ENCODE measurements at places on chromosomes 2 and 18.
A peak's percentile ranks its signal among the peaks of the same experiment; 100 is the strongest.

DNA sequence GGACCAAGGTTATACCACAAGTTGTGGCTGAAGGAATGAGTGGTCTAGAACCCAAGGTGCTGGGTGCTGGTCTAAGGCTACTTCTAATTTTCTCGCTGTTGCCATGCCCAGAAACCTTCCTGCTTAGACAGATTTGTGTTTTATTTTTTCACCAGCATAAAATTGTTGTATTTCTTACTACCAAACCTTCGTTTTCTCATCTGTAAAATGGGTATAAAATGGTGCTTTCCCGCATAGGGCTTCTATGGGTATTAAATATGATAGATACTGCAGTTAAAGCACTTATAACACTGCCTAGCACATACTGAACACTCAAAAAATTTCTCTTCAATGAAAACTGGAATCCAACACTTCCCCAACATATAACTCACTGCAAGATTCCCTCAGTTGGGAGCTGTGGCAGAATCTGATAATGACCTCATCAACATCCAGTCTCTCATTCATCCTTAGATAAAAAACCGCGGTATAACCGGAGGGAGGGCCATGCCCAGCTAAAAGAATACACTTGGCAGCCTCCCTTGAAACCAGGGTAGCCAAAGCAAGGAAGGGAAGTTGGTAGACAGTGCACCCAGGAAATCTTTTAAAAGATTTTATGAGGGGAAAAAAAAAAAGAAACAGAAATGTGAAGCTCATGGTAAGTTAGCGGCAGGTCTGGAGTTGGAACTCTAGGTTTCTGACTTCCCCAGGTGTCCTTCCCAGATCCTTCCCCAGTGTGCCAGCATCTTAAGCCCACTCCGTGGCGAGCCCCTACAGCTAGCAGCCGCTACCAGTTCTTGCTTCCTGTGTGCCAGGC lies 1.2 kb downstream of the NEMP2 start:
- no peak for DNase-seq

DNA sequence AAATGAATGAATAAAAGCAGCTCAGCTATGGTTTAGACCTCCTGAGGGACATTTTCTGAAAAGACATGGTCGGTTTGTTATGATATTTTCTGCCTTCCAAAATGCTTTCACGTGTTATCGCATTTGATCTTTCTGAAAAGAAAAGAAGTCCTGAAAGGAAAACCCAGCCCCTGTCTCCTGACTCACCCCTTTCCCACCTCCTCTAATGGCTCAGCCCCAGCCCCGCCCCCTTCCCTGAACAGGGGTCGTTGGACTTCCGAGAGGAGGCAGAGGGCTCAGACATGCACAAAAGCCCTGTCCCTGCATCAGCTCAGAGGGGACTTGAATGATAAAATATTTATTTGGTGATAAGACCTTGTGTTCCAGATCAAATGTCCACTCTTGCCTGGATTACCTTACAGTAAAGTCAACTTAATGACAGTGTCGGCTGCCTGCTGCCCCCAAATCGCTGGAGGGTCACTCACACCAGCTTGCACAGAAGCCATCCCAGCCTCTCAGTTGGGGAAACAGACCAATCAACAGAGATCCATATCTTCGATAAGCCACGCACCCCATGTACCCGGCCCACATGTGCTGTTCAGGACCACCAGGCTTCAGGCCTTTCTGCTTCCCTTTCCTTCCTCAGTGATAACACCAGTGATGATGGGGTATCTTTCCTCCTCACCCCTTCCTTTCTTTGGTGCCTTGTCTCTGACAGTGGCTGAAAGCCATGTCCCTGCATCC lies 69.6 kb downstream of the CLHC1 start:
- DNase-seq, result no peak

DNA sequence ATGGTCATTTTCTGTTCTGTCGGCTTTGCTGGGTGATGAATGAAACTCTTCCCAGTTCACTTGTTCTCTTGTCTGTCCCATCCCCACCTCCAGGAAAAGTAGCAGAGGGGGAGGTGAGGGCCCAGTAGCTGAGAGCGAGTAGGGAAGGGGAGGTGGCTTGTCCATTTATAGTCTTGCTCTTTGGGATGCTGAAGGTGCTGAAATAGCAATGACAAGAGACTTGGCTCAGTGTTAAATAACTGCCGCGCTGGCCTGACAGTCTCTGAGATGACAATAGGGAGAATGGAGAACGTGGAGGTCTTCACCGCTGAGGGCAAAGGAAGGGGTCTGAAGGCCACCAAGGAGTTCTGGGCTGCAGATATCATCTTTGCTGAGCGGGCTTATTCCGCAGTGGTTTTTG lies at the start of gene SMYD1:
TSS of gene SMYD1 (plus strand) at position 228 of the 400 bp plus-strand sequence. CDS start at position 268, 40 bp downstream.
- DNase-seq, result no peak

- DNase-seq, result no peak
Observed at GRCh38 chr2:226031647-226032501, 632.4 kb downstream of the NYAP2 start.

GRCh38 chr2:135150725-135151124 lies 98.6 kb downstream of the RAB3GAP1 start:
- no peak for DNase-seq

DNA sequence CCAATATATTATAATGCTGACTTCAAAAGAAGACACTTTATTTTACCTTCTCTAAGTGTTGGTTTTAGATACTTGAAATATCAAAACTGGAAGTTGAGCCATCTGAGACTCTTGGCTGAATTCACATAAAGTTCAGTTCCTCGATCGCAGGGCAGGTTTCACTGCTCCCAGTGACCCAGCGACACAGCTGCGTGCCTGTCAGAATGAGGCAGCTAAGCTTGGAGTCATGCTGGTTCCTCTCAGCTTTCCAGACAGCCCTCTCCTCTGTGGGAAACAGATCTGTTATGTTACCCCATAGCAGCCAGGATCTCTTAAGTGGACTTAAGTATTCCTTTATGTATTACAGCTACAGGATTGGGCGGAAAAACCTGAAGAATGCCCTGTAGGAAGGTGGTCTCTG lies 142.8 kb upstream of the ALPP start:
- no peak for DNase-seq

- no peak for DNase-seq
Observed at GRCh38 chr2:167943897-167944296, 303.5 kb downstream of the STK39 start.

DNA sequence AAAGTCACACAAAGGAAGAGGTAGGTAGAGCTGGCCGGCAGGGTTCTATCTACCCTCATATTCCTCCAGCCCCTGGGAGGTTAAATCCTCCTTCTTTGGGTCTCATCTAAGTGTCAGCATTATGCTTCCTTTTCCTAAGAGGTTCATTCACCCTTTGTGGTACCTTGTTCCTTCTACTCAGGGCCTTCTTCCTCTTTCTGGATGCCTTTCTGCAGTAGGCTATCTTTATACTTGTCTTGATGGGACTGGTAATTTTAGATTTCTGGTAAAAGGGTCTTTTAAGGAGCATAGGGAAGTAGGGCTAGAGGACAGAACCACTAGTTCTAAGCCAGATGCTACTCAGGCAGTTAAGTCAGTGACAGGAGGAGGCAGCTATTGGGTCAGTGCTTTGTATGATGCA lies 13.7 kb upstream of the TNP1 start:
- no peak for DNase-seq

DNA sequence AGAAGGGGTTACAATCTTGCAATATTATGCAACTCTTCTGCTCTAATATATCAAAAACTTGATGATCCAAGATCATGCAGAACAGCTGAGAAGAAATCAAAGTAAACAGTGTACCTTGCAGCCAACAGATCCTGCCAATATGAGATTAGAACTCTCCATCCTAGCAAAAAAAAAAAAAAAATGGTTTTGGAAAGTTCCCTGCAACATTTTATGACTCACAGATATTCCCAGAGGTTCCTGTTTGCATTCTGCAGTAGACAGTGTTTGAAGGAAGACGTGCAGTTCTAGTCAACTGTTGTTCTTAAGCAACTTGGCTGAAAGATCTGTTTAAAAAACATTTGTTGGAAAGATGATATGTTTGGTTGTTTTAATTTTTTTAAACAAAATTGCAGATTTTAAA lies 103.6 kb upstream of the WDR75 start:
- DNase-seq, result no peak

- no peak for DNase-seq
Observed at GRCh38 chr2:120710256-120710655, 25.4 kb upstream of the GLI2 start.

DNA sequence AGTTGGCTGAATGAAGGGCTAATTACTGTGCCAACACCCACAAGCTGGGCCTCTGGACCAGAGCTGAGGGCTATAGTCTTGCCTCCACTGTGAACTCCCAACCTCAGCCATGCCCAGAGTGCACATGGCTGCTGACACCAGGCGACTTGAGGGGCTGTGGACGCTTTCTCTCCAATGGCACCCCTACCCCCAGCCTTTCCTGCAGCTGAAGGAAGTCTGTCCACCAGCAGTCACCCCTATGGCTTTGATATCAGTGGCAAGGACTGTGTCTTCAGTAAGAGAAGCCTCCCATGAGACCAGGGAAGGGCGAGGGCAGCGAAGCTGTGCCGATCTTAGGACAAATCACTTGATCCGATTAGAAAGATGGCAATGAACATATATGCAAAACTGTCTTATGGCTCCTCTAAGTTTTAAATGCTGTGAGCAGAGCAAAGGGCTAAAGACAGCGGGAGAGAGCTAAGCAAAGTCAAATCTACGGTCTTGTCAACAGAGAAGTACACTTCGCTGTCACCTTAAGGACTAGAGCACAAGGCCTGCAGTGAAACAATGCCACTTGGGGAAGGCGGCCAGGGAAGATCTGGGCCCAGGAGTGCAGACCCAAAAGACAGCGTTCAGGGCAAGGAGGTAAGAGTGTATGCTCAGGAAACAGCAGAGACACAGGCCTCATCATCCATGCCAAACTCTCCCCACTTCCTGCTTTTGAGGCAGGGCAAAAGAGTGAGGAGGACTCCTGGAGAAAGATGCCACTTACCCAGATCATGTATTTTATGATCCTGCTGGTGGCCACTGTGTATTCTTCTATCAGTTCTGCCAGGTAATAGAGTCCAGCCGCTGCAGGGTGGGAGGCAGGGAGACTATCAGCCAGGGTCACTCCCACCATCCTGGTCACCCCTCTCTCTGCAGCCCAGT lies 1.5 kb downstream of the TEX261 start:
- DNase-seq, result no peak

GRCh38 chr2:4964001-4964540 lies 728.1 kb upstream of the SOX11 start:
- peak; percentile 66 for DNase-seq

GRCh38 chr18:21805771-21806366 lies 65.3 kb downstream of the MIB1 start:
- no peak for DNase-seq

DNA sequence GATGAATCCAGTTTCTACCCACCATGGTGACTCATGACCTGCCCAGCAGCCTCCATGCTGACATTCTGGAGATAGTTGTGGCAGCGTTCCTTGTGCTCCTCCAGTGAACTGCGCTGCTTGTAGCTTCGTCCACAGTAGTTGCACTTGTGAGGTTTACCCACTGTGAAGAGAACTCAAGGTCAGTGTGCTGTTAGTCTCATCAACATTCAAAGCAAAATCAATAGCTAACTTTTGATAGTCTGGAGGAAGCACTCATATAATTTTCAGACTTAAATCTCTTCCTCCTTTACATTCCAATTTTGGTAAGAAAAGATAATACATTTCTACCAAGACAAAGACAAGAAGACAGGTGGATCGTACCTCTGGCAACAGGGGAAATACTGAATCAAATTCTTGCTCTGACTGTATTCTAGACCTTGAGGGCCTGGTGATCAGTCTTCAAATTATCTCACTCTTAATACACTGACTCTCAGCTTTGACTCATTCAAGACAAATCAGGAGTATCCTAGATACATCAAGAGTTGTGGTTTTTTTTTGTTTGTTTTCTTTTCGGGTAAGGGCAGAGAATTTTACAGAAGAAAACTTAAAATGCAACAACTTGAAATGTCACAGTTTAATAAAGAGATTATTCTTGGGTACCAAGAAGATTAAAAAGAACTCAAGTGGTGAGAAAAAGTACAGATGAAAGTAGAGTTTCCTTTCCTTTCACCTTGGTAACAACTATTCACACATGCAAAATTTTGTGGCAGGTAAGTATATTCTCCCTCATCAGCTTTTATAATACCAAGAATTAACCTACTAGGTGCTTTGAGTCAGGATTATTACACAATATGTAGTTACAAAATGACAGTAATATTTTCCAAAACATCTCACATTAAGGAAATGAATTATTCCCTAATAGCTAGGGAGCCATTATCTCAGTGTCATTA lies 129.2 kb downstream of the IKZF2 start:
- DNase-seq, result no peak

- DNase-seq, result no peak
Observed at GRCh38 chr2:8125741-8126711, 555.8 kb upstream of the ID2 start.

DNA sequence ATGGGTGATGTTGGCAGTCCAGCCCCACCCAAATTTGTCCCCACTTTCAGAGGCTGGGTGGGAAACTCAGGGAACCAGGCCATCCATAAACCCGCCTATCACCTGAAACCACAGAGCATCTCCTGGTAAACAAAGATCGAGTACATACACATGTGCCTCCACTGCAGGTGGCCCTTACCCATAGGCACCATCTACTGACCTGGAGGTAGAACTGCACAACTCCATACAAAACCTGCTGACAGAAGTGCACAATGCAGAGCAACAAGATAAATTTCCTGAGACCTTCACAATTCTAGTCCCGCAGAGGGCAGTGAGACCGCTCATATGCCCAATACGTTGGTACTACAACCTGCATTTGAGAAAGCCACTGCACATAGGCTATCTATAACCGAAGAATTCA lies 856.3 kb downstream of the SUCLG1 start:
- no peak for DNase-seq

GRCh38 chr2:189274361-189274760 lies 94.8 kb upstream of the COL5A2 start:
- no peak for DNase-seq

GRCh38 chr2:168430431-168430830 lies 25.6 kb upstream of the CERS6 start:
- DNase-seq, result no peak

All from NCI-H187 (cell line).